SW 1271 (cell line): ENCODE measurements at places on chromosomes 2 and 18.
A peak's percentile ranks its signal among the peaks of the same experiment; 100 is the strongest.

DNA sequence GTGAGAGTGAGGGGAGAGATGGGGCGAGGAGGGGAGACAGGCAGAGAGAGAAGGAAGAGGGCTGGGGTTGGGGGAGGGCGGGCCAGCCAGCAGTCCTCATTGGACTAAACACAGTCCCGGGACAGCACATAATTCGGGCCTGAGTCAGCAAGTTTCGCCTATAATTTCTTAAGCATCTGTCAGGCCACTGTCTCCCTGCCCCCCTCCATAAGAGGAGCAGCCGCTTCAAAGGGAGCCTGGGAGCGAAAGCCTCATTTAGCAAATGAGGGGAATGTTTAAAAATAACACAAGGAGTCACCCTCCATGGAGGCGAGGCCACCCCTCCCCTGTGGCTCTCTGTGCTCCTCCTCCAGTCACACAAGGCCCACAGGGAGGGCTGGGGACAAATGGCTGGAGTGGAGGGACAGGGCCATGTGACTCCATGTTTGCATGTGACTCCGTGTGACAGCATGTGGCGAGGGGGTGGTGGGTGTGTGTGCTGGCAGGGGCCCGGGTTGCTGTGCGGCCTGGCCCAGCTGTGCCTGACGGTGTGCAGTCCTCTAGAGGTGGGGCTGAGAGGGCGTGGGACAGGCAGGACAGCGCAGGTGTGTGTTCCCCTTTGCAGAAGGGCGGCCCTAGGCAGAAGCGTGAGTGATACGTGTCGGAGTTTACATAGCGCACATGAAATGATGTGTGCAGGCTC is 162.4 kb downstream of the CELF4 start:
- DNase-seq, result no peak

DNA sequence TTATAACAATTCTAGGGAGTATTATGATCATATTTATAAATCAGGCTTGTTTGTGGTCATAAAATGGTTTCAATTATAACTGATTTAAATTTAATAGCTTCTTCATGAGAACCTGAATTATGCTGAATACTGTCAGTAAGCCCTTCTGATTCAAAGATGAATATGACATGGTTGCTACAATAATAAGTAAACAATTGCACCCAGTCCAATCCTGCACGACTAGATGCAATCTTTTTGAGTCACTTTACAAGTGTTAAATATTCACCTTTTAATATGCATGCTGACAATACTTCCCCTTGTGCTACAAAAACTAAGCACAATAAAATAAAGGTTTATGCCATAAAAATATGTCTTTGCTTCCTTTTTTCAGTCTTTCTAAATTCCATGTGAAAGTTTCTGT is 325.2 kb downstream of the KCNJ3 start:
- DNase-seq, result no peak

DNA sequence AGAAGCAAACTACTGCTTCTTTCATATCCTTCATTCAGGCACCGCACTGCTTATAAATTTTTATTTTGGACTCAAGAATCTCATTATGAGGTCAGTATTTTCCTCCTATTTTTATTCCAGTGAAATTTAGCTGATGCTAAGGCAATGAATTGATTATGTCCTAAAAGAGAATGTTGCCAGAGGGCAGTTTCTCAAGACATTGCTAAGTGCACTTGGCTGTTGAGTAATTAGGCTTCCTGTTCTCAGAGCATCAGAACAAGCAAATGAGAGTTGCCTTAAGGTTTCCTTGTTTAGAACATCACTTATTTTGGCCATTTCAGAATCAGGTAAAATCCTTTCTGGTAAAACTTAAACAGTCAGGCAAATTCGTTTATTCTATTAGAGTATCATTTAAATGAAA is 548.6 kb upstream of the ZEB2 start:
- DNase-seq, result no peak

- DNase-seq, result no peak
Measured at GRCh38 chr2:176491172-176491904, 222.1 kb downstream of the MTX2 start.

DNA sequence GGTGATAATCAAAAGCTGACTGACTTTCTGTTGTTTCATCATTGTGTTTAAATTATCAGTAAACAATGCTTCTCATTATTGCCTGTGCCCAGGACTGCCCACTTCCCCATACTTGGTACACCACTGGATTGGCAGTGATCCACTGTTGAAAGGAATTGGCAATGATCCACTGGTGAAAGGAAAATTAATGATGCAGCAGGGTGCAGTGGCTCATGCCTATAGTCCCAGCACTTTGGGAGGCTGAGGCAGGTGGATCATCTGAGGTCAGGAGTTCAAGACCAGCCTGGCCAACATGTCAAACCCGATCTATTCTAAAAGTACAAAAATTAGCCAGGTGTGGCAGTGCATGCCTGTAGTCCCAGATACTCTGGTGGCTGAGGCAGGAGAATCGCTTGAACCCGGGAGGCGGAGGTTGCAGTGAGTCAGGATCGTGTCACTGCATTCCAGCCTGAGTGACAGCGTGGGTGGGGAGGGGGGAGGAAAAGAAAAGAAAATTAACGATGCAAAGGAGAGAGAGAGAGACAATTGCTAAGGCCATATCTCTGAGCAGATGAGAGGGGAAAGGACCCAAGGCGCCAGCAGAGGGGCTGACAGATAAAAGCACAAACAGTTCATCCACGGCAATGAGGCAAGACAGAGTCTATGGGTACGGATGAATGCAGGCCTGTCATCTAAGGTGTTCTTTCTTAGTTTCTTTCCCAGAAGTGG is 10.2 kb upstream of the GTF2A1L start:
- DNase-seq, result no peak

- DNase-seq, result no peak
Measured at GRCh38 chr2:231877533-231878456, 48.4 kb downstream of the NPPC start.

GRCh38 chr2:233466991-233467603 is 99.5 kb downstream of the USP40 start:
- DNase-seq, result no peak

- DNase-seq, result no peak
Measured at GRCh38 chr2:216799873-216800431, 59.9 kb downstream of the TNP1 start.

- DNase-seq, result no peak
Measured at GRCh38 chr2:47223980-47224379, 68.9 kb upstream of the STPG4 start.

- no peak for DNase-seq
Measured at GRCh38 chr18:58348517-58348916, 280.4 kb downstream of the ALPK2 start.

DNA sequence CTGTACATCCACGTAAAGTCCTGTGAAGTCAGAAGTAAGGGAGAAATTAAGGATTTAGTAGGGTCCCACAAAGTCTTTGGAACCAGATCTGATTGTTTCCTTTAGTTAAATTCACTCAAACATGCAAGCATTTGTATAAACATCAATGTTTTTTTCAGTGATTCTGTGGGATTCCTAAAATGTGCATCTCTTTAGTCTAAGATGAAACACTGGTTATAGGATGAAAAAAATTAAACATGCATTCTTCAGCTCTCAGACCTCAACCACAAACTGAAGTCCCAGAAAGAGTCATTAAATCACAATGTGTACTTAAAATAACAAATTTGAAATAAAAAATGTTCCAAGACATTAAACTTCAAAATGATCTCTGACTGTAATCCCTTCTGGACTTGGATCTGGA is 76.5 kb upstream of the APCDD1 start:
- no peak for DNase-seq

- DNase-seq, result peak; percentile 5
Measured at GRCh38 chr2:196849895-196850294, 40.7 kb upstream of the C2orf66 start.

DNA sequence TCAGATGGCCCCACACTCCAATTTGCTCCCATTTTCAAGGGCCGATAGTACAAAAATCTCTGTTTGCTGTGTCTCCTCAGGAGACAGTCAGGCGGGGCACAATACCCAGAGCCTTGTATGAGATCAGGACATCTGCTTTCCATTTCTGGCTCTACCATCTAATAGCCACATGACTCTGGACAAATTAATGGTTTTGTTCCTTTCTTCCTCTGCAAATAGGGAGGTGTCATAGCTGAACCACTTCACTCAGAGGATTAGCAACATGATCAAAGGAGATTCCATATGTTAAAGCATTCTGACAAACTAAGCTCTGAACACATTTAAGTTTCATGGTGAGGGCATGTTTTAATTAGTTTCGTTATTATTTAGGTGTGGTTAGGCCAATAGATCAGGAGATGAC is 602.1 kb upstream of the SYT4 start:
- no peak for DNase-seq

DNA sequence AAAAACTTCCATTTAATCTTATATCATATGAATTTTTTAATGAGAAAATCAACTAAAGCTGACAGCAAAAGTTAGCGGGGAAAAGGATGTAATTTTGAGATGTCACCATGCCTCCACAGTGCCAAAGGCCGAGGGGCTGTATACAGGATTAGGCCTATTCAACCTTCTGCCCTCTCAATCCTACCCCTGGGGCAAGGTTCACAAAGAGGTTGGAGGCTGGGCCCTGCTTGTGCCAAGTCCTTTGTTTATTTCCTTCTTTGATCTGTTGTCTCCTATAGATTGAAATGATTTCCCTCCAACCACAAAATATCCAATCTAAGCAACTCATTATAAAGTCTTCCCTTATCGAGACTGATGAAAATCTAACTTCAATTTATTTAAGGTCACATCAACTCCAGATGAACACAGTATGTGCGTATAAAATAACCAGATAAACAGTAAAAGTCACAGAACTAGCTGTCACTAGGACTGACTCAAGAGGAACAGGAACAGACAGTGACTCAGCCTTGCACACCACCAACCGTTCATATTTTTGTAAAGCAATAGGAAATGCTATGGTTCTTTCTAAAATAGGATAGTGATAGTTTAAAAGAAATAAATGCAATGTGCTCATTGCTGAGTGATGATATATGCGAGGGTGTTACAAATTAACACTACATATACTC is 95.8 kb downstream of the SLC25A12 start:
- no peak for DNase-seq

- DNase-seq, result no peak
Measured at GRCh38 chr2:232322560-232323327, 55.8 kb upstream of the ALPP start.

DNA sequence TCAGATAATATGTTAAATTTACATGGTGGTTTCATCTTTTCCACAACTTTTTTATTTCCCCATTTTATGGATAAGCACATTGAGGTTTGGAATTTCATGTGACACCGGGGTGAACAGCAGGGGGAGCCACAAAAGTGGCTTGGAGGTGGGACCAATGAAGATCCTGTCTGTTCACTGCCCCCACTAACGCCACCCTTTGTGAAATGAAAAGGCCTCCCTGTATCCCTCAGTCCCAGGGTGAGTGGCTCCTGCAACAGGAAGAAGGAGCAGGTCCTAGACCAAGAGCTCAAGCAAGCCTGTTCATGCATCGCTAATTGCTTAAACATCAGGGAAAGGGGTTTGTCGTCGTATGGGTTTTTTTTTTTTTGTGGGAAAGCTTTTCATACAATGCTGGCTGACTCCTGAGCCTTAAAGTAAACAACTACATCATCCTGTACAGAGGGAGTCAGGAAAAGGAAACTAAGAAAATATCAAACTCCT is 267.8 kb upstream of the EPAS1 start:
- DNase-seq, result no peak

DNA sequence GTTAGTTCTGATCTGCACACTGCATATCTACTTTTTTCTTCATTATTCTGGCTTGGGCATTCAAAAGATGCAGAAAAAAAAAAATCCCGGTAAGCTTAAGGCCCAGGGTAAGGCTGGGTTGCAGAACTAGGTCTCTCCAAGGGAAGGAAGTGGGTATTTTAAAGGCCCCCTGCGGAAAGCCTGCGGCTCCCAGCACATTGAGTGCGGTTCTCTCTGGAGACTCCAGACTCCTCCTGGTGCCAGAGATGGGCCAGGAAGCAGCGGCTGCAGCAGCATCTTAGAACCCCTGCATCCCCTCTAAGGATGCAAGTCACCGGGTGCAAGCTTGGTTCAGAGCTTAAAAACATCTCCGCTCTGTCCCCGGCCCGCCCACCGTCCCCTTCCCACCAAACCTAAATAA is 49.5 kb downstream of the TGIF1 start:
- DNase-seq, result no peak

GRCh38 chr2:242038166-242038927 is 168.8 kb downstream of the RTP5 start:
- no peak for DNase-seq

- DNase-seq, result no peak
Measured at GRCh38 chr2:128686497-128686859, 367.8 kb upstream of the HS6ST1 start.

GRCh38 chr2:20222769-20223406 is 2.0 kb downstream of the SDC1 start:
- DNase-seq, result no peak

DNA sequence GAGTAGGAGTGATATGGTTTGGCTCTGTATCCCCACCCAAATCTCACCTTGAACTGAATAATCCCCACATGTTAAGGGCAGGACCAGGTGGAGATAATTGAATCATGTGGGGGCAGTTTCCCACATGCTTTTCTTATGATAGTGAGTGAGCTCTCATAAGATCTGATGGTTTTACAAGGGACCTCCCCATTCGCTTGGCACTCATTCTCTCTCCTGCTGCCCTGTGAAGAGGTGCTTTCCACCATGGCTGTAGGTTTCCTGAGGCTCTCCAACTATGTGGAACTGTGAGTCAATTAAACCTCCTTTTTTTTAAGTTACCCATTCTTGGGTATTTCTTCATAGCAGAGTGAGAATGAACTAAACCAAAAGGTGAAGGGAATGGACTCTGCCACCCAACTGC is 207.5 kb downstream of the LOXHD1 start:
- DNase-seq, result no peak

DNA sequence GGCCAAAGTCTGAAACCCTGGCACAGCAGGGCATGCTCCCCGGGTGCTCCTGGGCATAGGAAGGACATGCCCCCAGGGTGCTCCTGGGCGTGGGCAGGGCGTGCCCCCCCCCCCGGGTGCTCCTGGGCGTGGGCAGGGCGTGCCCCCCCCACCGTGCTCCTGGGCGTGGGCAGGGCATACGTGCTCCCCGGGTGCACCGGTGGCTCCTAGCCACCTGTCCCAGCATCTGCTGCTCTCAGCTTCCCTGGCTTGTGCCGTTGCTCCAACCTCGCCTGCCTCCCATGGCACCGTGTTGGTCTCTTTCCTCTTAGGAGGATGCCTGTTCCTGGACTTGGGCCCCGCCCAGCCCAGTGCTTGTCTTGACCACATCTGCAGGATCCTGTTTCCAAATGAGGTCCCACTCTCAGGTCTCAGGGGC is 95.6 kb upstream of the CTDP1 start:
- DNase-seq, result no peak

DNA sequence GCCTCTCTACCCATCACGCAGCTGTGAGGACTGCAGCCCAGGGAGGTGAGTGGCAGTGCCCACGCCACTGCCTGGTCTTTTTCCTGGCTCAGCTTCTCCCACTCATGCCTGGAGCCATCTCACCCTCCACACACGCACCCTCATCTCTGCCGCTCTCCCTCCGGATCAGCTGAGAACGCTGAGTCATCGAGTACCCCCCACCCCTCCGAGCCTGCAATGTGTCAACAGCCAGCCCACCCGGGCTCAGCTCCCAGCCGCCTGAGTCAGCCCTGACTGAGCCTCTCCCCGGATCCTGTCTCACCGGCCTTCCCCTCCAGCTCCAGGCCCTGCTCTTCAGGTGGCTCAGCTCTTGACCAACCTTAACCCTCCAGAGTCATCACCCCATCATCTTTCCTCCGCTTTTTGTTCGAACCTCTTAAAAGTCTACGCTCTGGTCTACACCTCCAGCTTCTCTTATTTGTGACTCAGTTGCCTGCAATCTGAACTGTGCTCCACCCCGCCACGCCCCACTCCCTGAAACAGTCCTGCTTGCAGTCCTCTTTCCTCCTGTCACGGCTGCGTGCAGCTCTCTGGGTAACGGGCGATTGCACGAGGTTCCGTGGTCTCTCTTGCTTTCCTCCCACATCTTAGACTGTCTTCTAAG is 94.4 kb upstream of the ASAP2 start:
- DNase-seq, result no peak
